ENCODE measurements at places on chromosomes 3 and 15.

GRCh38 chr3:114067804-114068203 lies 11.3 kb downstream of the QTRT2 start:
- no peak for DNase-seq

DNA sequence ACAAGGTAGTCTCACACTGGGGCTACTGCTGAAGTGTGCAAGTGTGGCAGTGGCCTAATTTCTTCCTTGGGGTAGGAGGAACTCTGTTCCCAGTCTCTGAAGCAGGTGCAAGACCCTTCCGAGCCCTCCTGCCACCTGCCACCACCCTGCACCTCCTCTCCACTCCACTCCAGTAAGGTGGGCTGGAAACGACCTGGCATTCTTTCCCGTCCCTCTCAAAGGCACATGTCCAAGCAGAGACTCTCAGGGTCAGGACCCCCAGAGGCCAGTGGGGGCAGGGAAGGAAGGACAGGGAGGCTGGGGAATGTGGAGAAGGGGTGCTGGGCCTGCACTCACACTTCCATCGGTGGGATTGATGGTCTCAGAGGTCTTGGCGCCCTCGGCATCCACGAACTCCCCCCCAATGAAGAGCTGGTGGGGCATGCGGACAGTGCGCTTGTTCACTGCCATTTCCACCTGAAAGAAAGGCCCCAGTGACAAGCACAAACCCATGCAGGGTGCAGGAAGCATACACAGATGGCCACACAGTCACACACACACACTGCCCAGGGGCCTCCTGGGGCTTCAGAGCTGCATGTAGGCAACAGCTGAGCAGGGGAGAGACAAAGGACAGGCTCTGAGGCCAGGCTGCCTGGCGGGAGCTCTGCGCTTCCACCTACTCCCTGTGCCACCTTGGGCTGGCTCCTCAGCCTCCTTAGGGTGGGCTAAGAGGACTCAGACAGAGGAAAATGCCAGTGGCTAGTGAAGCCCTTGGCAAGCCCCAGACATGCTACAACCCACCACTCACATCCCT lies 43.8 kb downstream of the ALDH1L1 start:
- DNase-seq: no peak

GRCh38 chr3:18246336-18247060 lies 178.6 kb downstream of the SATB1 start:
- DNase-seq: no peak

DNA sequence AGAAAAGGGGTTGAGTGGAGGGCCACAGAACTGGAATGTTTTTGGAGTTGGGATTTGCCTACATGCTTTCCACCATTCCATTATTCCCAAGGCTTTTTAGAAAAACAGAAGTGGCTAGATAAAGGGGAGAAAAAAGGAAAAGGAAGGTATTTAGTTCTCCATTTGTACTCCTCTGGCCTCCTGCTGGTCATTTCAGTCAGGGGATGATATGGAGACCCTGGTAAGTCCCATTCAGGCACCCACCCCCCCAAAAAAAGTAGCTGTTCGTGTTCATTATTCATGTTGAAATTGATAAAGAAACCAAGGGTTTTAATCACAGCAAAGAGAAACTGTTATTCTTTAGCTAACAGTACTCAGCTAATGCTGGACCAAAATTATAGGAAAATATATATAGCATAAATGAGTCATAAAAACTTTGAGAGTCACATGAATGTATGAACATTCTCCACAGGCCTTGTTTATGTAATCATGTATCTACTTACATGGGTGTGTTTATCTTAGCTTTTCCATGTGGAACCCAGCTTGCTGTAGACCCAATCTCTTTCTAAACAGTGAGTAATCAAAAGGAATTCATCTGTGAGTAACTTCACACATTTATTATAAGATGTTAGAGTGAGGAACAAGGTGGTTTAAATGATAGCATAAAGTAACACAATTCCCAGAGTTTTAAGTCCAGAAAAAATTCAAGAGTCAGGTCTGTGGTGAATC lies 167.2 kb downstream of the KCNMB2 start:
- no peak for DNase-seq

DNA sequence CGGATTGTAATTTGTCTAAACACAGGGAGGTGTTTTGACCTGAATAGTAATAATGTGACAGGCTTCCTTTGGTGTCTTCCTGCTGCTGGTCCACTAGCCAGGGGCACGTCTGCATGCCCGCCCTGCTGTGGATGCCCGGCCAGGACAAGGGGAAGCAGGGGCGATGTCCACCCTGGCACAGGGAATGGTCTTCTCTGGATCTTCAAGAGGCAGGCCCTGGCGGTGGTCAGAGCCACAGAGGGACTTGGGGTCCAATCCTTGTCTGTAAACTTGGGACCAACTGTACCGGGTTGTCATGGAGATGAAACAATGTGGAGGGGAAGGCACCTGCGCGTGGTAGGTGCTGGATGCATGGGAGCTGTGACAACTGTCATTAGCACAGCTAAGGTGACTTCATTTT lies 134.1 kb downstream of the RPLP1 start:
- DNase-seq: no peak

DNA sequence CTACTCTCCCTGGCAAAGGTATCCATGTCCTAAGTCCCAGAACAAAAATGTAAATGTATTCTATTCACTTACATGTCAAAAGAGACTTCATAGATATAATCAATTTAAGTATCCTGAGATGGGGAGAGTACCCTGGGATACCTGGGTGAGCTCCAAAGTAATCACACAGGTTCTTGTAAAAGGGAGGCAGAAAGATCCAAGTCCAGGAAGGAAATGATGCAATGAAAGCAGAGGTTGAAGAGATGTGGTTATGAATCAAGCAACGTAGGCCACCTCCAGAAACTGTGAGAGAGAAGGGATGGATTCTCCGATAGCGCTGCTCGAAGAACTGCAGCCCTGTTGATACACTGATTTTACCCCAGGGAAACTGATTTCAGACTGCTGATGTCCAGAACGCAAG lies 93.9 kb upstream of the VGLL3 start:
- DNase-seq: no peak

DNA sequence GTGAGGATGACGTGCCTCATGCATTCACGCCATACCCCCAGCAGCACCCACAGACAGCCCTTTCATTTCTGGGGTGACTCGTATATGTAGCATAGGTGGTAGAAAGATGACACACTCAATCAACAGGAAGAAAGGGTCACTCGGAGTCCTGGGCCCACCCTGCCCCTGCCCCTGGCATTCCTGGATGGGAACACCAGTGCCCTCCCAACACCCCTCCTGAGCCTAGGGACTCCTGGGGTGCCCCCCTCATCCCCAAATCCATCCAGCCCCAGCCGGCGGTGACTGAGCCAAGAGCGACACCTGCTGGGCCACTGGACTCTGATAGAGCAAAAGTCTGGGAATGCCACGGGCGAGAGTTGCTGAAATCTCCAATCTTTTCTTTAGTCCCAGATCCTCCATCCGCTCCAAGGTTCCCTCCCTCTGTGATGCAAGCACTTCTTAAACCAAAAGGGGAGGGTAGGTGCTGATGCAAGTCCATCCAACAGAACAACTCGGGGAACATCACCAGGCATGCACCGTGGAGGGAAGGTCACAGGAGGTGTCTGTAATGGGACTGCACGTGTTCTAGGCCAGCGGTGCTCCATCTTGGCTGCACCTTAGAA lies 31.1 kb downstream of the ACAN start:
- no peak for DNase-seq

- no peak for DNase-seq
Observed at GRCh38 chr3:43540624-43541023, 81.2 kb downstream of the ANO10 start.

- DNase-seq: no peak
Observed at GRCh38 chr15:100030586-100031229, 297.5 kb upstream of the LYSMD4 start.

DNA sequence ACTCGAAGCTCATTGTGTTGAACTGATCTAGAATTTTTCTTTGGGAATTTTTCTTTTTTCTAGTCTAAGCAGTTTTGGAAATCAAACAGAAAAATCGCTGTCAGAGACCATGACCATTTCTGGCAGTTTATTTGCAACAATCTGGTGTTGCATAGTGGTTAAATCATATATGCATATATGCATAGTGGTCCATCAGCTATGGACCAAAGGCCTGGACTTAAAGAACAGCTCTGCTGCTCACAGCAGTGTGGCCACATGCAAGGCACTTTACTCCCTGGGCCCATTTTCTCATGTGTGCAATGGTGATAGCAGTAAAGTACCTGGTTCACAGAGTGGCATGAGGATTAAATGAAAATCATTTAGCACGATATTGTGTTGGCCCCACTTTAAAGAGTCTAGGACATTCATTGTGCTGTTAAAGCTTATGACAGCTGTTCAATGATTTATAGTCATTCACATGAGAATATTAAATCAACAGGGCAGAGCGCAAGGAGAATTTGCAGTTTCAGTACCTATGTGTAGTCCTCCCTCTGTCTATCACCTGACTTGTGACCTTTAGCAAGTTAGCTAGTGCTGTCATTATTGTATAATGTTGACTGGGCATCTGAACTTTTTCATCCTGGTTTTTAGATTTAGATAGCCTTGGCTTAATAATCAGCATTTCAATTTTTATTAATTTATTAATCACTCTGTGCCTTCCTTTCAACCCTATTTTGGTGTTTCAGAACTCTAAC lies 46.4 kb downstream of the BLM start:
- no peak for DNase-seq

DNA sequence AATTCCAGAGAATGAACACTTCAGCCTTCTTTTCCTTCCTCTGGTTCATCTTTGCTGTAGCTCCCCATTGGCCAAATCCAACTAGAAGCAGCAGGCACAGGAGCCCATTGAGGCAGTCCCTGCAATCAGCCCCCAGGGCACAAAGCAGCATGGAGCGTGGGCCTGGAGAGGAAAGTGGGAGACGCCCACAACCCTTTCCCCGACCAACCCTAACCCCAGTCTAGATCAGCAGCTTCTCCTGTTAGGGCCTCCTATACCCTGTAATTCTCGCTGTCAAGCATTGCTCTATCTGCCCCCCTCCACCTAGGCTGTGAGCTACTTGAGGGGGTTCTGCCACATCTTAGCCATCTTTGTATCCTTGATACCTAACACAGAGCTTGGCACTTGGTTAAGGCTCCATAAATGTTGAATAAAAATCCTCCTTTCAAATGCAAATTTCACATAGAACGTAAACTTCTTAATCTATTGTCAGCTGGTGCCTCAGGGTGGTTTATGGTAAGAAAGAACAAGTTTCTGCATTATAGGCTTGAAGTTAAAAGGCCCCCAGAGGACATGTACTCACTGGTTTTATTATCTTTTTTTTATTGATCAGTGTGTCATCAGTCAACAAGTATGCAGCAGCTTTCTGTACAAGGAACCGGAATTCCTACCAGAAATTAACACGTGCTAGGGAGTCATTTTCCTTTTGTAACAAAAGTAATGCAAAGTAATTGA lies 97.9 kb upstream of the PFN2 start:
- DNase-seq: no peak

- no peak for DNase-seq
Observed at GRCh38 chr3:41525303-41526064, 326.2 kb downstream of the CTNNB1 start.

DNA sequence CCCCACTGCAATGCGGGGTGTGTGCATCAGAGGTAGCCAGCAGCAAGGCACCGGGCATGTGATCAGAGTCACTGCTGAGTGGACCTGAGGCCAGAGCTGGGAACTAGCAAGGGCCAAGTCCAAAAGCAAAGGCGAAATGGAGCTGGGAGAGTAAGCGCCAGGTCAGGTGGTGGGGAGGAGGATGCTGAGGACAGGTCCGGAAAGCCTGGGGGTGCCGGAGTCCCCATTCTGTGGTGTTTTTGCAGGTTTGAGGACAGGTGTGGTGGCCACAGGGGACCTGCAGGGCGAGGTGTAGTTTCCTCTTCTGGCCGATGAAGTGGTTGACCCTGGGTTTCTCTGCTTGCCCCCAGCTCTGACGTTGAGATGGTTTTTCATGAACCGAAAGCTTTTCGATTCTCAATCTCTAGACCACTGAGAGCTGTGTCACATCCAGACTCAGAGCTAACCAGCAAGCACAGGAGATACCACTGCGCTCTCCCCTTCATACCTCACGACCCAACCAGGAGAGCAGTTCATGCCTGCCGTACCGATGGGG lies 35.0 kb upstream of the HES1 start:
- DNase-seq: no peak

GRCh38 chr3:138473391-138473790 lies 39.0 kb downstream of the ESYT3 start:
- no peak for DNase-seq

DNA sequence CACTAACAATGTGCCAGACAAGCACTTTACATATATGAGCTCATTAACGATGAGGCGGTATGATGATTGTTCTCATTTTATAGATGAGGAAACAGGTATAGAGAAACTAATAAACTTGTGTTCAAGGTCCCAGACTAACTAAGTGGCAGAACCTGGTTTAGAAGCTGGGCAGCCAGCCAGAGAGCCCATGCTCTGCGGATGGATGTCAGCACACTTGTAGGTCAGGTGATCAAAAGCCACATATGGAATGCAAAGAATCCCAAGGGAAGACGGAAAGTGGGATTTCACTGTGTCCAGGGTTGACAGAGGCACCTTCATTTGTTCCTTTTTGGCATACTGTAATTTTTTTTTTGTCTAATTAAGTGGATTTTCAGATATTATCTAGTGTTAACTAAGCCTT lies 103.7 kb downstream of the EFL1 start:
- no peak for DNase-seq

DNA sequence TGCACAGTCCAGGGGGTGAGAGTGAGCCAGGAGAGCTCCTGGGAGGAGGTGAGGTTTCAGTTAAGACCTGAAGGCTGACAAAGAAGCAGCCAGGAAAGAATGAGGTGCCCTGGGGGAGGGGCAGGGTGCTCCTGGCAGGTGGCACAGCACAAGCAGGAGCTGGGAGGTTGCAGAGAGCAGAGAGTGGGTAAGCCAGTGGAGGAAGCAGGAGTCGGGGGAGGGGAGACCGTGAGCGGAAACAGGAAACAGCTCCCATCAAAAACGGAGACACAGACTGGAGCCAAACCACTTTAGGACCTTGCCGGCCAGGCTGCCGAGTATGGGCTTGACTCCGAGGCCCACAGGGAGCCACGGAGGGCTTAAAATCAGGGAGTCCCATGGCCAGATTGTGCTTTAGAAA lies 12.1 kb upstream of the FBLN2 start:
- no peak for DNase-seq

DNA sequence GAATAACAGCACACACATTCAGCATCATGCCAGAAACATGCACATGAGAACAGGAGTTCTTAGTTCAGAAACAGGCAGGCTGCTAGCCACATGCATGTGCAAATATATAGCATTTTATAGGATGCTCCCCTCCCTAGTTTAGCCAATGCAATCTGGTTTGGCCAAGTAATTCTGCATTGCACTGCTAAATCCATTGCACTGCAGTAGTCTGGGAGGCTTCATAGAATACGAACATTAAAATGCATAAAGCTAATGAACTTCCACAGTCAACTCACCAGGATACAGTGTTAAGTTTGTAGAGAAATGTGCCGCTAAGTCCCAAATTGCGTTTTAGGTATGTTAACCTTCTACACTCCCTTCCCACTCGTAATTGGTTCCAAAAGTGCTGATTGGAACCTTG lies 41.8 kb downstream of the EHHADH start:
- no peak for DNase-seq

All from SHP77 treated with DMSO at 0.1 percent for 48 hours (cell line).